H9 (cell line): ENCODE measurements at places on chromosomes 11 and 22. TPM values are rescaled to one million over a fixed set of nuclear protein-coding genes. Genes with fewer than 3 reads are reported as not detected.

SMTNL1 gene
- total RNA-seq = 0.18 TPM in 1 of 2 replicates, not detected in the other

RGL4 gene
- total RNA-seq = not detected in 2 replicates

TNNT3 gene
- total RNA-seq = not detected in 2 replicates

GGT1 gene
- total RNA-seq = 19.5 and 20.5 TPM in 2 replicates

DNA sequence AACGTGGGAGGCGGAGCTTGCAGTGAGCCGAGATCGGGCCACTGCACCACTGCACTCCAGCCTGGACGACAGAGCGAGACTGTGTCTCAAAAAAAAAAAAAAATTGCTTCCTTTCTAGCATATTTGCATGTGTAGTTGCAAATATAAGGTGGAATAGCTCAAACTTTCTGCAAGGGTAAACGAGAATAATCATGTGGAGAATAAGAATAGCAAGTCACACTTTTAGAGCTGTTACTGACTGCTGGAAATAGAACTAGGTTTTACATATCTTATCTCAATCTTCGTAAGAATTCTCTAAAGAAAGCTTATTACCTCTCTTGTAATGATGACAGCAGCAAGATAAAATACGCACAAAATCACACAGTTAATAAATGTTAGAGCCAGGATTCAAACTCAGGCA, 1.6 kb downstream of the L3MBTL2 start:
- DNase-seq = no peak

- no peak for DNase-seq
These were observed 4.5 kb downstream of the TMPRSS4 start for GRCh38 chr11:118081241-118081958.

- DNase-seq = no peak
These were observed 15.6 kb upstream of the C11orf91 start for GRCh38 chr11:33716243-33716642.

DNA sequence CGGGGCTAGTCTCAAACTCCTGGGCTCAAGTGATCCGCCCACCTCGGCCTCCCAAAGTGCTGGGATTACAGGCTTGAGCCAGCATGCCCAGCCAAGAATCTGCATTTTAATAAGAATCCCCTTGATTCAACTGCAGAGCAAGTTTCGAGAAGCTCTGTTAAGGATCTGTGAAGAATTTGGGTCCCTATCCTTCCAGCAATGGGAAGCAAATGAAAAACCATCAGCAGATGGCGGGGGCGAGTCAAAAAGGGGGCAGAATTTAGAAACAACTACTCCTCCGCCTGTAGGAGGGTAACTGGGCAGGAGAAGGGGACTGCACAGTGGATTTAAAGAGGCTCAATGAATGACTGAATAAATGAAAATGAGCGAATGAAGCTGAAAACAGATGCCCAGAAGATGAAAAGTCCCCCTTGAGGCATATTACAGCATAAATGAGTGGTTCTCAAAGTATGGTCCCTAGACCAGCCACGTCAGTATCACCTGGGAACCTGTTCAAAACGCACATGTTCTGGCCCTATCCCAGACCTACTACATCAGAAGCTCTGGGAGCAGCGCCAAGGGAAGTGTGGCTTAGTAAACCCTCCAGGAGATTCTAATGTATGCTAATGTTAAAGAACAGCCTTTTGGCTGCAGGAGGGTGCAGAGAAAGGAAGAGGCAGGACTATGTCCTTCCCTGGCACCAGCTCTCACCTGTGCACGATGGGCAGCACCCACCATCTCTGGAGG, 15.0 kb downstream of the VWCE start:
- no peak for DNase-seq

GRCh38 chr11:34972892-34973291, 56.5 kb downstream of the PDHX start:
- no peak for DNase-seq

GRCh38 chr11:13126430-13126829, 117.3 kb downstream of the RASSF10 start:
- no peak for DNase-seq

DNA sequence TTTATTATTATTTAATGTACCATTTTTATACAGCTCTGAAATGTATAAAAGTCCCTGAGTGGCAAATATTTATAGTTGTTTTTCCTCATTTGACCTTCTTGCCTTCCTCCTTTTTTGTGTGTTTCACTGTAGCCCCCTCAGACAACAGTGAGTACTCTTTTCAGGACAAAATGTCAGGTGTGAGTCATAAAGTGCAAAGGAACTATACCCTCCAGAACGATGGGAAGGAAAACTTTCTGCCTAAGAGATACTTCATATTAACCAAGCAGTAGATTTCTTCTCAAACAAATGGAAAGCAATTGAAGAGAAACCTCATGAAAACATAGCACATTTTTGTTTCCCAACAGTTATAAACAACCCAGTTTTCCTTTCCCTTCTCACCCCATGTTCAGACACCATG, 16.1 kb upstream of the MS4A7 start:
- DNase-seq = no peak

- no peak for DNase-seq
These were observed 55.9 kb downstream of the ENDOD1 start for GRCh38 chr11:95145430-95146060.

DNA sequence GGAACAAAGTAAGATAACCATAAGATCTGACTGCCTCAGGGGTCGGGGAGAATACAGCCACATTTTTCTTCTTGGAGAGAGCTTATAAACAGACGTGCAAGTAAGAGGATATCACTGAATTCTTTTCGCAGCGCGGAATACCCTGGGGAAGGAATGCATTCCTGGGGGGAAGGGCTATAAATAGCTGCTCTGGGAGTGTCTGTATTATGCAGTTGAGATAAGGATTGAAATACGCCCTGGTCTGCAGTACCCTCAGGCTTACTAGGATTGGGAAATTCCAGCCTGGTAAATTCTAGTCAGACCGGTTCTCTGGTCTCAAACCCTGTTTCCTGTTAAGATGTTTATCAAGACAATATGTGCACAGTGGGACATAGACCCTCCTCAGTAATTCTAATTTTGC, 1491.7 kb upstream of the RAG2 start:
- DNase-seq = no peak

- DNase-seq = no peak
These were observed 3.7 kb downstream of the ALX4 start for GRCh38 chr11:44306052-44306917.

DNA sequence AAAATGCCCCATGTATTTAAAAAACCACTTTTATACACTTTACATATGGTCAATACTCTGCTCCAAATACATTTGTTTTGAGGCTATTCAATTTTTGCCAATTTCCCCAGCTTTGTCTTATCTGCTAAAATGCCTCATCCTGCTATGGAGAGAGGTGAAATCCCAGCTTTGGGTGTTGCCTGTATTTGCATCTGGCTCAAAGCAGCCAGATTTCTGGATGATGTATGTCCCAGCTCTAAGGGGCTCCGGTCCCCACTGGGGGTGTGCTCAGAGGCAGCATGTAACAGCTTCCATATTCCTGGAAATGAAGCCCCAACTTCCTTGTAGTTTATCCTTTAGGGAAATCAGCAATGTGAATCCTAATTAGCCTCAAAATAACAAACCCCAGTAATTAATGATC, 59.5 kb downstream of the WT1 start:
- DNase-seq = no peak

GRCh38 chr11:17153757-17154156, 54.0 kb downstream of the PIK3C2A start:
- DNase-seq = no peak

DNA sequence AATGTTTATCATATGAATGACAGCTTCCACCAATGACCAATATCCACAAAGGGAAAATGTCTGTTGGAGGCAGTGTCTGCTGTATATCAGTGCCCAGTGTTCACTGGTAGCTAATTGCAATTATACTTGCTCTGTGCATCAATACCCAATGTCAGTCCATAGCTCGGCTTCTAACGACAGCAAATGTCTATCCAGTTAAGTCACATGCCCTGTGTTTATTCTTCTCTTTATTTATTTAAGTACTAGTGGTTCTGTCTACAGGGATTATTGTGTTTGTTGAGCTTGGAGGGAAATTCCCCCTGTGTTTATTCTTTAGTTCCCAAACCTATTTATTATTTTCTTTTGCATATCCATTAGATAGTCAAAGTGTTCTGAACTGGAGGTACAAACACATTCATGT, 18.6 kb downstream of the TSKU start:
- DNase-seq = no peak

DNA sequence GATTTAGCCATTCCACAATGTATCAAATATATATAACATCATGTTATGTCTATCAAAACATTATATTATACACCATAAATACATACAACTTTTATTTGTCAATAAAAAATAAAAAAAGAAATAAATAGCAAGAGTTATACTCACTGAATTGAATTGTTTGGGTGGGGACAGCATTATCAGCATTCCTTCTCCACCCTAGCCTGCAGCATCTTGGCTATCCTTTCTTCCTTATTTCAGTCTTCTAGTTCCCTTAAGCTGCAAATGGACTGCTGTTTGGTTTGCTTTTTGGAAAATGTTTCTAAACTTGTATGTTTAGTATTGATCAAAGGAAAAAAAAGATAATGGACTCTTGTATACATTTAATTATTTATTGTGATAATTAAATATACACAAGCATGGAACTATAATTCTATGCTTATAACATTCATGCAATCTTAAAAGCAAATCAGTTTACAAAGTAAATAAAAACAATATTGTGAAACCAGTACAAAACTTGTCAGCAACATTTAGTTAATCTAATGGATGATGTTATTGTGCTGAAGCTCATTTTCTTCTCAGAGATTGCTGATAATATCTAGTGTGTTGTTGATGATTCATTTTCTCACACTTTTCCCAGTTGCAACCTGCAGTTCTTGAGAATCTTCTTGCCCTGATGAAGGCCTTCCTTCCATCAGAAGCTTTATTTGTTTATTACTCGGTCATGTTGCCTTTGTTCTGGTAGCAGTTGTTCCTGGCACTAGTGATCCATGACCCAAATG, 5.0 kb downstream of the ARHGAP42 start:
- DNase-seq = no peak

DNA sequence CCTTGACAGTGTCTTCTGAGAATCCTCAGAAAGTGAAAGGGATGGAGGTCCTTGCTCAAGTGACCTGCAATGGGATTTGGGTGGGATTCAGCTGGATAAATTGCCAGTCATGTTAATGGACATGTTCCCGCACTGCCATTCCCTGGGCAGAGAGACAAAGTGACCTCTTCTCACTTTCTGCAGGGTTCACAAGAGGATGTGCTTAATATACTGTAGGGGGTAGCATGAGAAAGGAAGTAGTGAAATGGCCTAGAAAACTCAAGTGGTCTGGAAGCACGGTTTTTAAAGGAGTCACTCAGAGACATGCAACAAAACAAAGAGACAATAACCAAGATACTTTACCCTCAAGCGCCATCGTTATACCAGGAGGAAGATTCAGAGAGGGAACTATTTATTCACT, 70.2 kb downstream of the NELL1 start:
- DNase-seq = no peak
